ENCODE measurements at places on chromosomes 2 and 18.

- no peak for DNase-seq
Measured at GRCh38 chr2:145258903-145259579, 739.1 kb upstream of the ZEB2 start.

DNA sequence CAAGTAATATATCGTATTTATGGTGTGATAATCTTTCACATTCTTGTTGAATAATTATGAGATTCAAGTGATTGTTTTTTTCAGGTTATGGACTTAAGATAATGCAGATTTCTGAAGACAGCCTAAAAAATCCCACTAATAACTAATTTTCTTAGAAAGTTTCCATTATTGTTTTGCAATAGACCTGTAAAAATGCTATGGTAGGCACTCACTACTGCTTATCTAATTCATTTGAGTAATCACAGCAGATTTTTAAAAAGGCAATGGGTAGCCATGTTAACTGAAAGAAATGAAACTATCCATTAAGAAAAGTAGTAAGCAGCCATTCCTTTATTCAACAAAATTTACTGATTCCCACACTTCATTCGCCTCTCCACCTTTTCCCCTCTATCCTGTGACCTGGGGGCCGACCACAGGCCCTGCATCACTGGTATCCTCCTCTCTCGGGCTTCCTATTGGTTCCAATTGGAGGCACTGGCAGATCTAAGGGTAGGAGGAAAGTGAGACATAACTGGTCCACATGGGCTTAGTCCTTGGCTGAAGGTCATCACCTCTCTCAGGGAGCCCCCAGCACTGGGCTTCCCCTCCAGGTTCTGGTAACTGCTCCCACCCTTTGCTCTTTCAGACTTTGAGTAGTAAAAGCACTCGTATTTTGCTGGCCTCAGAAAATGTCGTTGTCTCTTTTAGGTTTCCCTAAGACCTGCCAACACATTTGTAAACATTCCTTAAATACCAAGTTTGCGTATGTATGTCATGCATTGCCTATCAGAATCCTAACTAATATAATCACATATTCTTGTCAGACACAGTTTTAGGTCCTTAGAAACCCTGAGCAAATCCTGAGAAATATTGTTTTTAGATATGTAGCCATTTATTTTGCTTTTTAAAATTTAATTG lies 18.5 kb downstream of the RBMS1 start:
- no peak for DNase-seq

DNA sequence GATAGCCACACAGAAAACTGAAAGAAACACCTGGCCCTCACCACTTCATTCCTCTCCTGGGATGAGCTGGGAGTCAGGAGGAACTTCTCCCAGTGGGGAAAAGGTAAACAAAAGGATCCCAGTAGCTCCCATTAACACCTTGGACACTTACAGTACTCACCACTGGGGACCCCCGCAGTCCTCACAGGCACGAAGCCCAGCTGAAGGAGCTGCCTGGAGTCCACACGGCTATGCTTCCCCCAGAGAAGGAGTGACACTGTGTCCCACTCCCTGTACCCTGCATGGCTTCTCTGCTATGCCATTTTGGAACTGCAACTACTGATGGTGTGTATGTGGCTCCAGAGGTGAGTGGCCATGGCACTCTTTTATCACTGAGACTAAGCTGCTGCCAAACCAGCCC lies 1565.1 kb downstream of the LRP1B start:
- DNase-seq: no peak

DNA sequence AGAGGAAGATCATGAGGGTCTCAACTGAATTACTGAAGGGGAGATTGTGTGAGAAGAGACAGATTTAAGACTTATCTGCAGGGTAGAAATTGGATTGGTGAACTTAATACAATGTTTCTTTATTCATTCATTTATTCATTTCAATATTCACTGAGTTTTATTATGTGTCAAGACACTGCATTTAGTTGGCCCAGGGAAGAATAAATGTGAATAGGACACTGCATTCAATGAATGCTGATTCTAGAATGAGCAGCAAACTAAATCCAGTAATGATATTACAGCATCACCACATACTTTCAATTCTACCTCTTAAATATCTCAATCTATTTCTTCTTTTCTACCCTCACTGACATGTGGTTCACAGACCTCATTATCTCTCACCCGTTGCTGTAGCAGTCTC lies 149.0 kb upstream of the TACR1 start:
- DNase-seq: no peak

- DNase-seq: no peak
Measured at GRCh38 chr18:66562279-66562678, 41.6 kb downstream of the CDH19 start.

DNA sequence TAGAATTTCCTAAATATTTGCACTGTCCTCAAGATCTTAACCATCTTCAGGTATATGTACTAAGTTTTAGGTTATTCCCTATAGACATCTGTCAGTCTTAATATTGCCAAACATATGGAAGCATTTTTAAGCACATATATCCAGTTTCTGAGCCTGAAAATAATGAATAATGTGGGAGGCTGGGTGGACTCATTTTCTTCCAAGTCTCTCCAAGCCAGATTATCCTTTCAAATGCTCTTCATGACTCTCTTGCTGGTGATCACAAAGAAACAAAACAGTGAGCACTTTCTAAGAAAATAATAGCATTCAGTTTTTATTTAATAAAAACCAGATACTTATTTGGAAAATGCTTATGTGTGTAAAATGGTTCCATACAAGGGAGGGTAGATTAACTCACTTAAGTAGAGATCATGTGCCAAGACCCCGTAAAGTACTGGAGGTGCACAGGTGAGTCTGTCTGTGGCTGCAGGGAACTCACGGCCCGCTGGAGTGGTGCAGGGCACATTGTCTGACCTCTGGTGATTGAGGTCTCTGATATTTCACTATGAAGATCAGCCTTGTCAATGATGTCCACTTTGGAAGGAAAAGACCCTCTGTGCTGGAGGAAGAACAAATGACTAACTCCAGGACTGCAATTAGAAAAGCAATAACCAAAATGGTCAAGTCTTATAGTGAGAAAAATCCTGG lies 161.6 kb downstream of the TMEM18 start:
- no peak for DNase-seq

GRCh38 chr2:119489232-119489952 lies 34.9 kb downstream of the SCTR start:
- DNase-seq: no peak

DNA sequence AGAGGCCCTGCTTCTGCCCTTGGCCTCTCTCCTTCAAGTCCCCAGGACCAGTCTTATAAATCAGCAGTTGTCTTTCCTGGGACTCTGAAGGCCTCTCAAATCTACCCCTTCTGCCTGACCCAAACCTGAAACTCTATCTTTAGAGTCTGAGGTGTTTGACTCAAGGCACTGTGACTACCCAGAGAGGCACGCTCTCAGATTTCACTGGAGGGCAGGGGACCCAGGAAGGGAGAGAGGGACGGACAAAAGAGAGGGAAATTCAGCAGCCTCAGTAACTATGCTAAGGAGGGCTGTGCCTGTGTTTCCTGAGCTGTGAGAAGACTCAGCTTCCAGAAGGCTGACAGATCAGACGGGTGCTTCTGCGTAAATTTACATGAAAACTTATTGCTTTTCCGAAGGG lies 217.8 kb downstream of the HAUS1 start:
- no peak for DNase-seq

GRCh38 chr18:22314420-22314819 lies 103.3 kb downstream of the CTAGE1 start:
- DNase-seq: no peak

GRCh38 chr2:76044701-76045100 lies 334.0 kb upstream of the GCFC2 start:
- DNase-seq: no peak

DNA sequence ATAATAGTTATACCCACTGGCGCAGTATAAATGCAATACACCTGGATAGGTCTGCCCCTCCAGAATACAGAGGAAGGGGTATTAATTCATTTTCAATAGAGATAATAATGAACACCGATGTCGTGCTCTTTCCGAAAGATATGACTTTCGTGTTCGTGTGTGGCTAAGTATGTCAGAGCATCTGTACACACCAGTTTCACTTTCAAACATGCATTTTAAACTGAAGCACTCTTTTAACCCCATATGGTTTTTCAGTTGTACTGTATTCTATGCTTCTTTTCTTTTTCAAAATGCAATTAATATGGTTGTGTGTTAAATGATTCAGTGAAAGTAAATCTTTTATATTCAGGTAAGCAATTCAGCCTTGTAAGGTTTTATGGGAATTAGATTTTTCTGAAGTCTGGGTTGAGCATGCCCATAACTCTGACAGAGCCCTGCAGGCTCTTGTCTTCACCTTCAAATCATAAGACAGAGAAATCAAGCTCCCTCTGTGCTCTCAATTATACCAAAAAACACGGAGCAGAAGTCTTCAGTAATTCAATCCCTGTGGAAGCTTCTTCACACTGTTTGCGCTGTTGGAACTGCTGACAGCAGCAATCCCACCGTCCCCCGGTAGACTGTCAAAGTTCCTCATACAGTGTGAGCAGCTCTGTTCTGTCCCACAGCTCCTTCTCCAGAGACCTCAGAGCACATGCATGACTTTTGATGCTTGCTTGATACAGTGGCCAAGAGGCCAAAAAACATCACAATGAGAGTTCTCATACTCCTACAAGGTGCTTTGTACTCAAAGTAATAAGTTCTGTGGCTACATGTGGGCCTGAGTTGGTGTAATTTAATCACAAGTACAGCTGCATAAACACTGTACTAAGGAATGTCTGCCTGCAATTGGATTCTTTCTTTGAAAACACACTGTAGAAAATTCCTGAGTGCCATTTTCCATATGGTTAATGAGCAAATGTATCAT lies 186.8 kb downstream of the ZNF521 start:
- no peak for DNase-seq

GRCh38 chr18:36167692-36168218 lies 19.5 kb upstream of the MOCOS start:
- no peak for DNase-seq

GRCh38 chr2:237511433-237511832 lies 24.4 kb downstream of the MLPH start:
- DNase-seq: no peak

DNA sequence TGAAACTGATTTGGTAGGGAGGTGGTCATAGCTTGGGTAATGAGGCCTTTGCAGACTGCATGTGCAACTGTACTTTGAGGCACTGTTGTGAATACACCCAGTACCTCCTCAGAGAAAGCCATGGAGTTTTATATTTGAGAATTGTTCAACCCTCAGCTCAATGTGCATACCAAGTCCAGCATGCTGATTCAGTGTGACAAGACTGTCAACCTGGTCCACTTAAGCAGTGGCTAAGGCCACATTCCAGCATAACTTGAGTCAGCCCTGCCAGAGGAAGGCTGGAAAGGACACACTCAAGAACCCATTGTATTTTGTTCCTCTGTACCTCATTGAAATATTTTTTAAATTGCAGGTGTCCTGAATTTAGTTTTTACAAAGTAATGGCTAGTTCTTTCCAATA lies 121.8 kb upstream of the HNMT start:
- no peak for DNase-seq

GRCh38 chr2:96891591-96892333 lies 21.9 kb upstream of the SEMA4C start:
- no peak for DNase-seq

- no peak for DNase-seq
Measured at GRCh38 chr2:131042148-131042775, 51.0 kb downstream of the FAM168B start.

DNA sequence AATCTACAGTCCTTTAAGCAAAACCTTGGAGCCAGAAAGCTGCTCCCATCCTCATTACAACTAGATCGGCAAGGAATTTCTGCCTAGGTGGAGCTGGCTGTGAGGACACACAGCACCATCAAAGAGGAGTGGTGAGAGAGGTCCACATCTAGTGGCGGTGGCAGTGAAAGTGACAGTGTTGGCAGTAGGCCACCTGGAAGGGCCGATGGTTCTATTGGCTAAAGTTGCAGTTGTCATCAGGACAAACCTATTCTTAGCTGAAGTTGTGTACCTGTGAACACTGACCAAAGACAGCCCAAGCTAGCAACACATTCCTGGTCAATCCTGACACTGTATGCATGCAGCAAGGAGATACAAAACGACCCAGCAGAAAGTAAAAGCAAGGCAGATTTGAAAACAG lies 218.1 kb upstream of the CHAC2 start:
- DNase-seq: no peak

DNA sequence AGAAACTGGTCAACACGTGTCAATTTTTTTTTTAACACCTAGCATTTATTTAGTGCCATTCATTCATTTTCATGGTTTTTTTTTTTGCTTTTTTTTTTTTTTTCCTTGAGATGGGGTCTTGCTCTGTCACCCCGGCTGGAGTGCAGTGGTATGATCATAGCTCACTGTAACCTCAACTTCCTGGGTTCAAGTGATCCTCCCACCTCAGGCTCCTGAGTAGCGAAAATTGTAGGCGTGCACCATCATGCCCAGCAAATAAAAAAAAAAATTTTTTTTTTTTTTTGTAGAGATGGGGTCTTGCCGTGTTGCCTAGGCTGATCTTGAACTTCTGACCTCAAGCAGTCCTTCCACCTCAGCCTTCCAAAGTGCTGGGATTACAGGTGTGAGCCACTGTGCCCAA lies 21.1 kb downstream of the USP14 start:
- DNase-seq: no peak

- DNase-seq: no peak
Measured at GRCh38 chr2:46456789-46457188, 22.6 kb upstream of the TMEM247 start.

- DNase-seq: no peak
Measured at GRCh38 chr2:225650041-225650440, 250.5 kb downstream of the NYAP2 start.

DNA sequence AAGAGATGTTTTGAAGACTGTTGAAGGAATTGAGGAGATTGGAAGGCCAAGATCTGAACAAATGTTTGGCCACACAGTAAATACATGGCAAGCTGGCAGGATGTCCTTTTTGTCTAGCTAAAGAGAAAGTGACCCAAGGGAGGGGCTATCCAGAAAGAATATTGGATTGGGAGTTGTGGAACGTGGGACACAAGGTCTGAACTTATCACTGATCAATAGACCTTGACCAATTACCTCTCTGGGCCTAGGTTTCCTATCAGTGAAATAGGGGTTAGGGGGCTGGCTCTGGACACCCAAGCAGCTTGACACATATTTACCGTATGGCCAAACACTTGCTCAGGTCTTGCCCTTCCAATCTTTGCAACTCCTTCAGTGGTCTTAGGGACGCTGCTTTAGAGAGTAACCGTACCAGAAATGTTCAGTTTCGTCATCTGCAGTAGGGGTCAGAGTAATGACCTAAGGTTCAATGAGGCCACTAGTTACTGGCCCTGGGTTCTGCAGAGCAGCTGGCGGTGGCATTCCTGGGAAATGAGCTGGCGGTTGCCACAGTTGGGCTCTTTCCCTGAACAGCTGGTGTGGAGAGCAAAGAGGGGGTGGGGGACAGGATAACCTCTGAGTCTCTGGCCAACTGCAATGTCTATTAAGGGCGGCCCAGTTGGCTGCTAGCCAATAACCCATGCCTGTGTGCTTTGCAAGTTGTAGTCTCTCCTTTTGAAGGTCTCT lies 70.1 kb upstream of the STPG4 start:
- DNase-seq: peak; percentile 27

GRCh38 chr18:59763541-59764136 lies 66.4 kb upstream of the CCBE1 start:
- DNase-seq: no peak

DNA sequence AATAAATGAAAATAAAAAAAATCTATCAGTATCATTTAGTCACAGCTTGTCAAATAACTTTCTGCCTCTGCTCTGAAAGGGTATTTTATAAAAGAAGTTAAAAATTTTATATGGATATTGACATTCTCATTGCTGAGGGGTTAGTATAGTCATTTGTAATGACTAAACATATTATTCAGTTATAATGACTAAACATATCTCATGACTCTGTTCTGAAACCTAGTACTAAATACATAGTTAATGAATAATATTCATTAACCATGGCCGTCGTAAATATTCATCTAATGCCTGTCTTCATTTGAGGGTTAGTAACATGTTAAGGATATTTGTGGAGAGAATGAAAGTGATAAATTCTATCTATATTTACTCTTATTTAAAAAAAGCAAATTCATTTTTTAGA lies 69.1 kb upstream of the MAP4K3 start:
- no peak for DNase-seq
